ENCODE measurements at places on chromosomes 3 and 15. TPM values are rescaled to one million over a fixed set of nuclear protein-coding genes. Genes with fewer than 3 reads are reported as not detected.
A peak's percentile ranks its signal among the peaks of the same experiment; 100 is the strongest.

GRCh38 chr15:25183581-25184251 is 228.9 kb downstream of the SNRPN start:
- no peaks in the 10 kb centered on the region for H3K27me3 ChIP-seq
- H3K4me1 ChIP-seq, result no peaks in the 10 kb centered on the region
- no peak overlapping the region for H3K4me3 ChIP-seq
- DNase-seq, result no peak
- H3K27ac ChIP-seq, result no peak overlapping the region
- no peaks in the 10 kb centered on the region for H3K36me3 ChIP-seq

The BOC gene
- 5.5 TPM for total RNA-seq

GRCh38 chr15:63970621-63971426 is 75.5 kb downstream of the DAPK2 start:
- H3K36me3 ChIP-seq, result no peaks in the 10 kb centered on the region
- H3K4me1 ChIP-seq, result peaks cover 11% of the 10 kb centered on the region
- H3K27ac ChIP-seq, result peak overlapping the region; percentile 59
- no peak overlapping the region for H3K4me3 ChIP-seq

DNA sequence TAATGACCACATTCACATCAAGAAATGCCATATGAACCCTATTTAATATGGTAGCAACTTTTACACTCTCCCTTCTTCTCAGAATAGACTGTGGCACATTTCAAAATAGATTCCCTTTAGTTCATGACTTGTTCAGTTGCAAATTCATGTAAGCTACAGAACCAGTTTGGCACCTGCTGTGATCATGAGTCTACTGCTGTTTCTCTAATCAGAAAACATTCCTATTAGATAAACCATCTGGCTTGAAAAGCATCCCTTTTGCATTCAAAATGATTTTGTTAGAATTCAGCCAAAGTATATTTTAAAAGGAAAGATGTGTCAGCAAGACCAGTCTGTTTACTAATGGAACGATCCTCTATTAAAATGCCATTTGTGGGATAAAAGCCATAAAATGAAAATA is 304.4 kb downstream of the BCHE start:
- no peaks in the 10 kb centered on the region for H3K36me3 ChIP-seq
- no peak overlapping the region for H3K4me3 ChIP-seq
- H3K27me3 ChIP-seq, result no peaks in the 10 kb centered on the region
- DNase-seq, result no peak
- H3K27ac ChIP-seq, result no peak overlapping the region

The RTP3 gene
- total RNA-seq, result not detected

The CACNA2D2 gene
- total RNA-seq, result 0.57 TPM

DNA sequence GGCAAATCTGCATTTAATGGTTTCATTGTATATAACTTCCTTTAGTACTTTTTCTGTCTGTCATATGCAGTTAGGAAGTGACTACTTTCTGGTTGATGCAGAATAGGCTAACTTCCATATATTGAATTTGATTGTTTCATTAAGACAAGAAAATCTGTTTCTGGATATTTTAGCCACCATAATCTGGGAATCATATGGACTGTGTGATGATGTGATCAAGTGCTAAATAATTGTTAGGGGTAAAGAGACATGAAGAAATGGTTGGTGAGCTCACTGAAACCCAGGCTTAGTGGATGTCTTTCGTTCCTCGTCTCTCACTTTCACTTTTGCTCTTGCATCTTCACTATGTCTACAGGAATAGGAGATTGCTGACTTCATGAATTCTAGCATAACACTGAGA is 3.5 kb upstream of the MNS1 start:
- no peaks in the 10 kb centered on the region for H3K27me3 ChIP-seq
- no peak for DNase-seq
- H3K36me3 ChIP-seq, result no peaks in the 10 kb centered on the region
- no peak overlapping the region for H3K27ac ChIP-seq

DNA sequence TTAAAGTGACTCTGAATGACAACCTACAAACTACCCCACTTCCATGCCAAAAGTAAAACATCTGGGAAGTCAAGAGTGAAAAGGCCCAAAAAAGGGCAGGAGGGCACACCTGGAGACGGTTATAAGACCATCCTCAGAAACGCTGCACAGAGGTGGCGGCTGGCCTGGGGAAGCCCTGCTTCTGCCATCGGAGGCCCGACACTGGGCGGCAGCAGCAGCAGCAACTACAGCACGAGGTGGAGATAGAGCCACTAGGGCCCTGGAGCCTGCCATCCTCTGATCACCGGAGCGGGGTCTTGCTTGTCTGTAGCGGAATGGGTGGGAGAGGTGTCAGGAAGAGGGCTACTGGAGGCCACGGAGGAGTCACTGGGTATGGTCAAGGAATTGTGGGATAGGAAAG is 283.3 kb downstream of the ADAMTS17 start:
- peaks cover under 1% of the 10 kb centered on the region for H3K36me3 ChIP-seq
- DNase-seq, result no peak
- no peaks in the 10 kb centered on the region for H3K27me3 ChIP-seq
- H3K4me3 ChIP-seq, result no peak overlapping the region

The EXD1 gene
- 0.09 TPM for total RNA-seq

The RYR3 gene
- 1.4 TPM for total RNA-seq

- H3K4me3 ChIP-seq, result no peak overlapping the region
- no peaks in the 10 kb centered on the region for H3K4me1 ChIP-seq
- H3K27ac ChIP-seq, result no peak overlapping the region
- no peaks in the 10 kb centered on the region for H3K27me3 ChIP-seq
Measured at GRCh38 chr3:24470277-24470676, 24.4 kb downstream of the THRB start.

DNA sequence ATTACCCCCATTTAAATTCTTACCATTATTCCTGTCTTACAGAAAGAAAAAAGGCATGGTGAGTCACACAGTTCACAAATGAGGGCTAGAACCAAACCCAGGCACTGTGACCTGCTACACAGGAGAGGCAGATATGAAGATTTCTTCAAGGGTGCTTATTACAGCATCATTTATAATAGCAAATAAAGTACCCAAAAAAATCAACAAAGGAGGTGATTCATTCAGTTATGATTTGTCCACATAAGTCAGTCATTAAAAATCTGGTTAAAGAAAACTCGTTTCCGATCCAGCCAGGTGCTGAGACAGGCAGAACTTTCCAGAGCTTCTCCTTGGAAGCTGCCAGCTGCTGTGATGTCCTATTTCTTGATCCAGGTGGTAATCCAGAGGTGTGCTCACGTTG is 7.5 kb upstream of the LOXL1 start:
- no peak for DNase-seq
- H3K4me1 ChIP-seq, result peaks cover 23% of the 10 kb centered on the region
- peaks cover 4% of the 10 kb centered on the region for H3K36me3 ChIP-seq
- H3K4me3 ChIP-seq, result no peak overlapping the region

DNA sequence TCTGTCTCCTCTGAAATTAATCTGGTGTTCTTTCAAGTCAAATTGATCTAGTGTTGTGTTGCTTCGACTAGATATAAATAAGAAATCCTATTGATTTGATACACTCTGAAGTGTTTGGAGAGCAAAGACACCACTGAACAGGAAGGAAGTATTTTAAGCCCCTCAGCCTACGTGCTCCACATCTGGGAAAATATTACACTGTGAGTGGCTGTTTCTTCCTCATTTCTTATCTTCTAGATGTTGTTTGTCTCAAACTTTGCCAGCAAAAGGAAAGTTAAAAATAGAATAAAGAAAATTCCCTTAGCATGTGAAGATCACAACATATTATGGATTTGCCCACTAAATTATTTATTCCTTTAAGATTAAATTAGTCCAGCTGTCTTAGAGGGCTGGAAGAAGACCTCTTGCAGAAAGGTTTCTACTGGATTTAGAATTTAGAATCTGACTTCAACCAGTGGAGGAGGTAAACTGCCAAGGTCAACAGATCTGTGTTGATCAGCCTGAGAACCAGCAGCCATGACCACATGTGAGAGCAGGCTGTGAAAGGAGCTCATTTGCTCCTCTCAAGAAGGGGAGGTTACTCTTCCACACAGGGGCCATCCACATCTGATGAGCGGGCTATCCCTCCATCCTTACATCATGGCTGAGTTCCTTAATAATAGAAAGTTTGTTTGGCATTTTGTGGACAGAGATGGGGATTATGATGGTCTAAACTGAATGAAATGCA is 46.3 kb upstream of the ACKR4 start:
- H3K4me3 ChIP-seq, result no peak overlapping the region
- no peaks in the 10 kb centered on the region for H3K4me1 ChIP-seq
- H3K27ac ChIP-seq, result no peak overlapping the region
- H3K27me3 ChIP-seq, result no peaks in the 10 kb centered on the region

DNA sequence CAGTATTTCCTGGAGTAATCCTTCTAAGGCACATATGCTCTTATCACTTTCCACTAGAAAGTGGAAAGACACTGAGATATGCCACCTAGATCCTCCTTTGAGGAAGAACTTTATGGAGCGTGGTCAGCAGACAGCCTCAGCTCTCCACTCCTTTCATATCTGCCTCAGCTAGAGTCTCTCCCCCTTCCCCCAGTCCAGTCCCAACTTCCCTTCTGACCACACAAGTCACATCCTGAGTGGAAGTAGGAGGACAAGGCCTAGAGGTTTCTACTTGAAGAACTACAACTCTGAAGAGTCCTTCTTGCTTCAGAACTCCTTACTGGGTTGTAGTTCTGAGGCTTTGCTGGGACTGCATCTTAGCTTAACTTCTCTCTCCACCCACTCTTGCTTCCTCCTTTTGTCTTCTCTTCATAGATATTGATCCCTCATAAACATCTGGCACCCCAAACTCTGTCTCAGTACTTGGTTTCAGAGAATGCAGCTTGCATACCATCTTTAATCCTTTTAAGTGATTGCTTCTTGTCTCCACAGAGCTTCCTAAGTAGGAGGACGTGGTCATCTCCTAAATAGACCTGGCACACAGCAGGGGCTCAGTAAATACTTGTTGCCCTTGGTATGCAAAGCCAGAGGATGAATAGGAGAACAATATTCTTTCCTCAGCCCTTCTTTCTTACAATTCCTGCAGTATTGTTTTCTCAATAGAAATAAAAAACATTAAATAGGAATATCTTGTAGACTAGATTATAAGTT is 109.6 kb downstream of the OXSM start:
- H3K27ac ChIP-seq, result no peak overlapping the region
- no peaks in the 10 kb centered on the region for H3K27me3 ChIP-seq
- no peak overlapping the region for H3K4me3 ChIP-seq
- H3K36me3 ChIP-seq, result no peaks in the 10 kb centered on the region

- H3K36me3 ChIP-seq, result no peaks in the 10 kb centered on the region
- H3K4me1 ChIP-seq, result no peaks in the 10 kb centered on the region
- H3K27ac ChIP-seq, result no peak overlapping the region
Measured at GRCh38 chr15:68442041-68442440, 10.1 kb upstream of the ITGA11 start.

DNA sequence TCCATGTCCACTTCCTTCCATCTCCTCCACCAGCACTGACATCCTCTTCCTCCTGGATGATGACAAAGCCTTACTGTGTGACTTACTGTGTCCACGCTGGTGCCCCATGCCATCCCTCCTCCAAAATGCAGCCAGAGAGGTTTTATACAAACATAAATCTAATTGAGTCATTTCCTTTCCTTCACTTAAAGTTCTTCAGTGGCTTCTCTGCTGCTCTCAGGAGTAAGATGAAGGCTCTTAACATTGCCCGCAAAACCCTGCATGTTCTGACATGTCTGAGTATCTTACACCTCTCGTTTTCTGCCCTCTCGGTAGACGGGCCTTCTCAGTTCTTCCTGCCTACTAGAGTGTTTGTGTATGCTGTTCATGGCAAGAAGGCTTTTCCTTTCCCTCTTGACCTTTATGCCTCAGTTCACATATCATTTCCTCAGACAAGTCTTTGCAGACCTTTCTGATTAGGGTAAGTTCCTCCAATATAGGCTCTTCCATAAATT is 175.5 kb downstream of the CFAP20DC start:
- DNase-seq, result no peak
- no peak overlapping the region for H3K4me3 ChIP-seq

- no peaks in the 10 kb centered on the region for H3K4me1 ChIP-seq
- no peak overlapping the region for H3K27ac ChIP-seq
- no peak for DNase-seq
- no peaks in the 10 kb centered on the region for H3K27me3 ChIP-seq
- H3K36me3 ChIP-seq, result no peaks in the 10 kb centered on the region
Measured at GRCh38 chr3:161540594-161540993, 44.0 kb downstream of the OTOL1 start.

The GOLGA8S gene
- total RNA-seq, result 0.05 TPM

The FRG2C gene
- under 0.01 TPM for total RNA-seq

DNA sequence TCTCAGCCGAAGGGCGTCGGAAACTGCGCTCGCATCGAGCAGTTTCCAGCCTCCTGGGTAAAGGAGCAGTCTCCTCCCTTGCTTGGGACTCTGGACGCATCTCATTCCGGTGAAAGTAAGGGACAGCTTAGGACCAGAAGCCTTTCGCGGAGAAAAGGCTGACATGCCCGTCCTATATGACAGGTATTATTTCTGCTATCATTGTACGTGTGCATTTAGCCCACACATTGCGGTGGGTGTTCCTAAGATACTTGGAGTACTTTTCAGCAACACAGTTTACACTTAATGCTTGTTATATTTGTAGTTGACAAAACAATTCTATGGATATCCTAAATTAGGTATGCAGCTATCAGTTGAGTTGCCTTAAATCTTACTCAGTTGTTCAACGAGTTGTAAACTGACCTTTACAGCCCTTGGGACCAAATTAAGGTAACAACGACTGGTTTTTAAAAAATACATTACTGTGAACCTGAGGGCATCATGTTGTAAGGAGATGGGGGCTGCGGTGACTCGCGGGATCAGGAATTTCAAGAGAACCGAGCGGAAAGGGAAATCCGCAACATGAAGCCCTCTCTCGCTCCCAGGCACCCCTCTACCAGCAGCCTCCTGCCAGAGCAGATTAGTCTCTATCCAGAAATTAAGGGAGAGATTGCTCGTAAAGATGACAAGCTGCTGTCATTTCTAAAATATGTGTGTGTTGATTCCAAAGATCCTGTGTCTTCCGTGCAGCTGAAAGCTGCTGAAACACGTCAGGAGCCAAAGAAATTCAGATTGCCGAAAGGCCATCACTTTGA is 632 bp upstream of the COPS2 start:
- H3K27ac ChIP-seq, result peak overlapping the region; percentile 80

GRCh38 chr3:10224794-10225665 is 23.2 kb upstream of the TATDN2 start:
- H3K27me3 ChIP-seq, result no peaks in the 10 kb centered on the region
- DNase-seq, result peak; percentile 59
- peaks cover 5% of the 10 kb centered on the region for H3K36me3 ChIP-seq
- H3K27ac ChIP-seq, result no peak overlapping the region
- no peak overlapping the region for H3K4me3 ChIP-seq

GRCh38 chr3:123104550-123104949 is 37.7 kb downstream of the PDIA5 start:
- H3K27ac ChIP-seq, result no peak overlapping the region
- DNase-seq, result no peak
- H3K27me3 ChIP-seq, result no peaks in the 10 kb centered on the region
- H3K4me3 ChIP-seq, result no peak overlapping the region
- no peaks in the 10 kb centered on the region for H3K4me1 ChIP-seq
- peaks cover 8% of the 10 kb centered on the region for H3K36me3 ChIP-seq

The HPS3 gene
- total RNA-seq, result 17.7 TPM
